ENCODE measurements at places on chromosomes 7 and 10.

- DNase-seq: peak; percentile 81
Observed at GRCh38 chr7:5423306-5423975, at the start of gene TNRC18. Gene TNRC18 (minus strand): TSS chr7:5423834. CDS start chr7:5421246, 2,588 bp downstream.

DNA sequence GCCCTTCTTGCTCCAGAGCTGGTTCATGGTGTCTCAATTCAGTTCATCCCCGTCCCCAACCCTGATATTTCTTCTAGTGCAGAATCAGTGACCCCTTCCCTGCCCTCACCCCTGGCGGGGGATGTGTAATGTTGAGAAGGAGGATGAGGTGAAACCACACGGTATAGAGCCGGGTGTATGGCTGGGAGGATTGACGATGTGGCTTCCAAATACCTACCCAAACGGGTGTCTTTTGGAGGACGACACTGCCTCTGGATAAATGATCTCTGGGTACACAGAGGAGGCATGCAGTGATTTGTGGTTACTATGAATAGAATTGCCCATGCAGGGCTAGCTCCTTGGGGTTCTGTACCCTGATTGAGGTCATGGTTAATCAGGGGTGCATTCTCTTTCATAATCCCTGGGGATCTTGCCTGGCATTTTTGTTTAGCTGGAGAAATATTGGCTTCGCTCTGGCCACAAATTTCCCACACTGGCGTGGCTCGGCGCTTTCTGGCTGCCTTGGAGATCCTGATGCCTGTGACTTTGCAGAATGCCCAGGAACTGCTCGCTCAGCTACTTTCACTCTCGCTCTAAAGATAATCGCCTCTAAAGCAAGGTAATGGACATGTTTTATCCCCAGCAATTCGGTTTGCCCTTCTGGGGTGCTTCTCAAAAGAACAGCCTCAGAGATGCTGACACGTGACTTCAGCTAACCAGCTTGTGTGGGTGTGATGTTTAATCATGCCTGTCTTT lies 89.2 kb downstream of the RBM20 start:
- DNase-seq: no peak

DNA sequence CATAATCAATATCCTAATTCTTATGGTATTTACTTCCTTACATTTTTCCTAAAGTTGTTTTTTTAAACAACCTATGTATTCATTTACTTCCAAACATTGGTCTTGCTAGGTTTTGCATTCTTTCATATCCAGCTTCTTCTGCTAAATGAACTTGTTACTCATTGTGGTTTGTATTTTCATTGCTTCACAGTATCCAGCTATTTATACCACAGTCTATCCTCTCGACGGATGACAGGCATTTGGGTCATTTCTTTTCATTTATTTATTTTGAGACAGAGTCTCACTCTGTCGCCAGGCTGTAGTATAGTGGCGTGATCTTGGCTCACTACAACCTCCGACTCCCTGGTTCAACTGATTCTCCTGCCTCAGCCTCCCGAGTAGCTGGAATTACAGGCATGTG lies 66.8 kb downstream of the CCDC6 start:
- DNase-seq: no peak

DNA sequence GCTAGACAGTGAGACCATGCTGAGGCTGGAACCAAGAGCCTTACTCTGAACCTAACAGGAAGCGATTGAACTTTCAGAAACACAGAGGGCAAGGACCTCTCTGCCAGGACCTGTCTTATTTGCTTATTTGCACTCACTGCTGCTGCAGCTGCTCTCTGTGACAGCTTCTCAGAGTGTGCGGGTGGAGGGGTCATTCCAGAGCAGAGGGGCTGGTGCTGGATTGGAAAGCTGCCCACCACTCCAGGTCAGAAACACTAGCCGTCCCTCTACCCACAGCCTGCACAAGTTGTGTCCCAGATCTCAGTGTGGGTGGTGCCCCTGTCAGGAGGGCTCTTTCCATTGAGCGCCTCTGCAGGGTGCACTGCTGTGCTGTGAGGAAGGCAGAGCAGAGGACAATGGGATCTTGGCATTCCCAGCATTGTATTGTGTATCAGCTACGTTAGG lies 126.2 kb downstream of the CCNY start:
- DNase-seq: no peak

GRCh38 chr10:118915161-118915560 lies 114.4 kb upstream of the NANOS1 start:
- no peak for DNase-seq

DNA sequence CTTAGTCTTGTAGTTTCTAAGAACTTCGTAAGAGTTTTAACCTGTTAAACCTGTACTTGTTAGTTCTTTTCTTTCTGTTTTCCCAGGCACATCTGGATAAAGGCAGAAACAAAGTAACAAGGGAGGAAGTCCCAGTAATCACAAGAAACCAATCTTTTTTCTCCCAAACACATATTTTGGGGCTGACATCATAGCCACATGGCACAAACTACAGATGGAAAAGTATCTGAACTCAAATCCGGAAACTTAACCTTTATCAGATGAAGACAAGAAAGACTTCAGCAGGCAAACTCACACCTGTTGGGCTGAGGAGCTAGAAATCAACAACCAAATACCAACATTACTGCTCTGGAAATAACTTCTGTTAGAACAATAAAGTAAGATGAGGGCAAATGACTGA lies 67.1 kb downstream of the CUBN start:
- no peak for DNase-seq

DNA sequence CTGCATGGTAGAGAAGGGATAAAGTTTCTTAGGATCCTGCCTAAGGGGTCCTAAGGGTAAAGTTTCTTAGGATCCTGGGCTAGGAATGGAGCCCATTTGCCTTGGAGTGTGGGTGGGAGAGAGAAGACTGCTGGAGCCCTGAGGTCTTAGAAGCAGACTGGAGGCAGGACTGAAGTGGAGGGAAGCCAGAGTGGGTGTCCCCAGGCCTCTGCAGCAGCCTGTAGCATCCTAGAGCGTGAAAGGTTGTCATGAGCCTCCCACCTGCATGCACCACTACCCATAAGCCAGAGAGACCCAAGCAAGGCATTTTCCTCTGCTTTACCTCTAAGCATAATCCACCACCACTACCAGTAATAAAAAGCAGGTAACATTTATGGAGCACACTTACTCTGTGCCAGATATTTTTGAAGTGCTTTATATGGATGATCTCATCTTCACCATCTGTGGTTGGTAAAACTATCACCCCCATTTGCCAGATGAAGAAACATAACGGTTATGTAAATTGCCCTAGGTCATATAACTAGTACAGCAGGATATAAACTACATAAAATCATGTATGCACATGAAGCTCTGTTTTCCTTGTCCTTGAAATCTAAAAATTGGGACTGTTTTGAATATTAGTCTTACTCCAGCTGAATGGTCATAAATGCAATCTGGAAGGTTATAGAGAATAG lies 103.5 kb upstream of the CCDC6 start:
- no peak for DNase-seq

Measured in GOT3 (cell line).